Stromal cell of bone marrow (primary cell): ENCODE measurements at places on chromosomes 3 and 15.

GRCh38 chr15:31352339-31352751 is 25.7 kb downstream of the KLF13 start:
- DNase-seq = no peak

DNA sequence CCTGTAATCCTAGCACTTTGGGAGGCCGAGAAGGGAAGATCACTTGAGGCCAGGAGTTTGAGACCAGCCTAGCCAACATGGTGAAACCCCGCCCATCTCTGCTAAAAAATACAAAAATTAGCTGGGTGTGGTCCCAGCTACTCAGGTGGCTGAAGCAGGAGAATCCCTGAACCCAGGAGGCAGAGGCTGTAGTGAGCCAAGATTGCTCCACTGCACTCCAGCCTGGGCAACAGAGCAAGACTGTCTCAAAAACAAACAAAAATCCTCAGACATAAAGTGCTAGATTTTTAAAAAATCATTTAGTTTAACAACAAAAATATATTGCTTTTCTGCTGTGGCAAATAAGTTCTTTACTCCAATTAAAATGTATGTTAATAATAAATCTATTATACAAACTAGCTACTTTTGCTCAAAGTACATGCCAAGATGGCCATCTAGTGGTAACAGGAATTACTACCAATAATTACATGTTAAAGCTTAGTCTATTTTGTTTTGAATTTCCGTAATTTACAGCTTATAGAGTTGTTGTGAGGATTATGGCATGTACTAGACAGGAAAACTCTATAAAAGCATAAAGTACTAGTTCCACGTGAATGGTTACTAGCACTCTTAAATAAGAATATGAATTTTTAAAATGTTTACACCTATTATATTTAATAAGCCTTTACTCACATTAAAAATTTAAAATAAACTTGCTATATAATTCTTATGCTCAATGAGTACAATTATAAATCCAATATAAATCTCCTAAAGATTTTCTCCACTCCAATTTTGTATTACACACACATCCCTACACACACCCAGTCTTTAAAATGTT is 39.0 kb downstream of the GABPB1 start:
- DNase-seq = peak; percentile 33

GRCh38 chr3:65060904-65061303 is 373.1 kb upstream of the ADAMTS9 start:
- no peak for DNase-seq

GRCh38 chr3:185702262-185703225 is 116.4 kb downstream of the SENP2 start:
- no peak for DNase-seq

- no peak for DNase-seq
Measured at GRCh38 chr3:57832900-57833313, 76.8 kb downstream of the SLMAP start.

DNA sequence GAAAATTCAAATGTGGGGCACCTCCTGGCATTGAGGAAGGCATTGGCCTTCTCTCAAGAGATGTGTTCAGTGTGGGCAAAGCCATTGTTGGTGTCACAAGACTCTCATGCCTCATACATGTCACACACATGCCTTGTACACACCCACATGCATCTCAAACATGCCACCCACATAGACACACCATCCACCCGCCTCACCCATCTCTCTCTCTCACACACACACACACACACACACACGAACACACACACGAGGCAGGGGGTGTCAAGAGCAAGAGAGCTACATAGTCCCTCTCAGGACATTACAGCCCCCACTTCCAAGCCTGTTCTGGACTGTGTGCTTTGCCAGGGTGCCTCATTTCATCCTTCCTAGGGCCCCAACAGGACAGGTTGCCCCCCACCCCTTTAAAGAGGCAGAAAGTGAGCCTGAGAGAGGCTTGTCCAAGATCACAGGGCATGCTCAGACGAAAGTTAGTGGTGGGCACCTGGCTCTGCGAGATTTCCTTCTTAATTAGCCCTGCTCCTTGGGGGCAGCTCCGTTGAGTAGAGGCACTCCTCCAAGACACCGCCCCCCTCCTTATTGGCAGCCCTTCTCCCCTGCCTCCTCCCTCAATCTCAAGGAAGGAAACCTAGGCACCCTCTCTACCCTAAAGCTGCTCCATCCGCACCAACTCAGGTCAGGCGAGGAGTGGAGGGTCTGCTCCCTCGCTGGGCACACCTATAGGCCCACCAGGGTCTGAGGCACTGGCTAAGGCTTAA is 50.5 kb upstream of the CCDC174 start:
- DNase-seq = no peak

DNA sequence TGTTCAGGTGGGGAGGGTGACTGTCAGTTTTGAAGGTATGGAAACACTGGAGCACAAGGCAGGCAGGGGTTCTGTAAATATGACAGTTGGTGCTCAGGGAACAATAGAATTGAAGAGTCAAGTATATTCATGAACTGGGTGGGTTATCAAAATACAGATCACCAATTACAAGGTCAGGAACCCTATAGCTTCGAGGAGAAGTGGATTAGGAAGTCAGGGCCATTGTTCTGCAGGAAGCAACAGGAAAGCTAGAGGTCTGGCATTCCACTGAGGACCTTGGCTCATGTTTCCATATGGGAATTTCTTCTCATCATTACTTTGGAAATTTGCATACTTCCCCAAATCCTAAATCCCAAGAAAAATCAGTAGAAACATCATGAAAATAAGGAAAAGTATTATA is 125.9 kb downstream of the MYRIP start:
- no peak for DNase-seq

- DNase-seq = peak; percentile 50
Measured at GRCh38 chr3:182713743-182714517, 79.4 kb upstream of the ATP11B start.

DNA sequence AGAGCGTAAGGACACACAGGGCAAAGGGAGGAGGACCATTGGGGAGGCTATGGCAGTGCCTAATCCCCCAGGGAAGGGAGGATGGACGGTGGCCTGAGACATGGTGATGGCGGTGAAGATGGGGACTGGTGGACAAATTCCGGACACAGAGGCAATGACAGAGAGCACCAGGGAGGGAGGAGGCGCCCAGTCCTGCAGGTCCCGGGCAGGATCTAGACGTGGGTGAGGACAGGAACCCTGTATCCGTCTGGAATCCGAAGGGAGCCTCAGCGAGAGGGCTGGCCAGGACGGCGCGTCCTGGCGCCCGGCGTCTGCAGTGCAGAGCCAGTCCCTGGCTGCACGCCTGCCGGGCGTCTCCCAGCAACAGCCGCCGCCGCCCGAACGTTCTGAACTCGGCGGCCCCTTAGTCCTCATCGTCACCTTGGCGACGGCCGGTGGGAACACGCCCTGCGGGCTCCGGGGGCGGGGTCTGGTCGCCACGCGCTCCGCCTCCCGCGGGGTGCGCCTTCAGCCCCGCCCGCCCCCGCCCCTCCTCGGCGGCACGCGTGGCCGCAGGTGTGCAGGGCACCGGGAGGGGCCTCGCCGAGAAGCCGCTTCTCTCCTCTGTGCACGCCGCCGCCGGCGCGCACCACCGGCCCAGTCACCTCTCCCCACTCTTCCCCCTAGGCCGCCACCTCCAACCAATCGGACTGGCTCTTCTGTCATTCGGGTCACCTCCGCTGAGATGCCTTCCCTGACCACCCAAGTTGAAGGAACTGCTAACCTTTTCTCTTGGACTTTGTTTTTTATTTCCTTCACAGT is 11.6 kb downstream of the XIRP1 start:
- peak; percentile 60 for DNase-seq

GRCh38 chr15:85374831-85375230 is 5.6 kb upstream of the AKAP13 start:
- no peak for DNase-seq

DNA sequence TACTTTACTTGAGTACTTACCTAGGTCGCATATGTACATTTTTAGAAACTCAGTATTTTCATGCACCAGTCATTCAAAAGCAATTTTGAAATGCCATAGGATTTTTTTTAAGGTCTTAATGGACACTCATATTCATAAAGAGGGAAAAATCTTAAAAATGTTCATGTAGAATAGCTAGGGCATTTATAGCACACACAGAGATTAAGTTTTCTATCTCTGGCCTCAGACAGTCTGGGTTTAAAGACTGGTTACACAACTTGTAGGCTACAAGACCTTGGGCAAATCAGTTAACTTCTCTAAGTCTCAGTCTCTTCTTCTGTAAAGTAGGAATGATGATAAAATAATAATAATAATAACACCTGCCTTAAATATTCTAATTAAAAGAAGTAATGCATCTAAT is 48.5 kb upstream of the UBP1 start:
- DNase-seq = no peak

GRCh38 chr3:27504749-27505148 is 20.6 kb upstream of the SLC4A7 start:
- DNase-seq = no peak

- no peak for DNase-seq
Measured at GRCh38 chr3:50853936-50854335, 179.2 kb downstream of the DOCK3 start.

GRCh38 chr3:55984626-55985025 is 483.6 kb downstream of the ERC2 start:
- no peak for DNase-seq

- DNase-seq = no peak
Measured at GRCh38 chr15:98003996-98004395, 43.5 kb downstream of the ARRDC4 start.

- DNase-seq = no peak
Measured at GRCh38 chr3:71581457-71582035, 2.0 kb downstream of the FOXP1 start.

DNA sequence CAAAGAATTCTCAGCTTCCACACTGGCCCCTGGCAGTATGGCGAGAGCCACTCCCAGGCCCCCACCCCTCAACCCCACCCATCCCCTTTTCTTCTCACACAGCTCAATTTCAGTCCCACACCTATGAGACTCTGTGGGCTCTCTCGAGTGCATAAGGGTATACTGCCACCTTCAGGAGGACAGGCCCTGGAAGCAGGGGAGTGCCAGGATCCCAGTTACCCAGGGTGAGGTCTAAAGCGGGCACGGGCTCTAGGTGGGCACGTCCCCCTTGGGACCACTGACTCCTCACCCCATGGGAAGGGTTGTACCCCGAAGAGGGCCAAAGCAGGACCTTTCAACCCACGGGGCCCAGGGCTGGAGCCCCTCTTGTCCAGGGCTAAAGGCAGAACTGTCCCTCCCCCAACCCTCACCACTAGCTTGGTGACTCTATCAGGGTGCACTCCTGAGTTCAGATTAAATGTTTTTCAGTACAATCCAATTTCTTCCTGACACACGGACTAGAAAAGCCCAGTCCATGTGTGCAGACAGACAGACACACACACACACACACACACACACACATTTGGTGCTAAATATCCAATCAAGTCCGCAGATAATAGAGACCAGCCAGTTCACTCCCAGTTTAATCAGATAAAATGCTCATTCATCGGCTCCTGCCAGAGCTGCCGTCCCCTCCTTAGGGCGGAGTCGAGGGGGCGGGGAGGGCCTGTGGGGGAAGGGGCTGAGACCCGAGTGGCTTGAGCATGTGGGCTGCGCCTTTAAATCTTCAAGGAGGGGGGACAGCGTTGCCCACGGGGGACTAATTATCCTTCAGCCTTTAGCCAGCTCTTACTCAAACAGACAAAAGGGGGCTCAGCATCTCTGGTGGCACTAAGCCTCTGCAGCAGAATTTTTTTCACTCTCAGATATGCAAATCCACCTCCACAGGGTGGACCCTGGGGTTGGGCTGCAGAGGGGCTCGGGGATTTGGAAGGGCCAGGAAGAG is 59.3 kb downstream of the CYP11A1 start:
- peak; percentile 40 for DNase-seq

GRCh38 chr15:25718169-25718536 is 145.0 kb downstream of the ATP10A start:
- DNase-seq = no peak

DNA sequence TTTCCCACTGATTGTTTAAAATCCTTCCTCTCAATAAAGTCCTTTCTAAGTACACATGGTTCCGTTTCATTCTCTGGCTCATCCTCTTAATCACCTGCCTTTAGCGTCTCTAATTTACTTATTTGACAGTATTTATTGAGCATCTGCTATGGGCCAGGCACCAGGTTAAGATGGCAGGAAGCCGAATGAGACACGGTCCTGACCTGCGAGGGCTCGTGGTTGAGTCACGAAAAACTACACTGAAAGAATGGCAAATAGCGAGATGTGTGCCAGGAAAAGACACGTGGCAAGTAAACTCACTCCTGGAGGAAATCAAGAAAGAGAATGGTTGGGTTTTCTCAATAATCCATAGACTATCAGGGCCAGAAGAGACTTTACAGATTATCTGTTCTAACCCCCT is 60.9 kb downstream of the HES1 start:
- DNase-seq = no peak

GRCh38 chr15:78362716-78363380 is 22.7 kb downstream of the CRABP1 start:
- no peak for DNase-seq

DNA sequence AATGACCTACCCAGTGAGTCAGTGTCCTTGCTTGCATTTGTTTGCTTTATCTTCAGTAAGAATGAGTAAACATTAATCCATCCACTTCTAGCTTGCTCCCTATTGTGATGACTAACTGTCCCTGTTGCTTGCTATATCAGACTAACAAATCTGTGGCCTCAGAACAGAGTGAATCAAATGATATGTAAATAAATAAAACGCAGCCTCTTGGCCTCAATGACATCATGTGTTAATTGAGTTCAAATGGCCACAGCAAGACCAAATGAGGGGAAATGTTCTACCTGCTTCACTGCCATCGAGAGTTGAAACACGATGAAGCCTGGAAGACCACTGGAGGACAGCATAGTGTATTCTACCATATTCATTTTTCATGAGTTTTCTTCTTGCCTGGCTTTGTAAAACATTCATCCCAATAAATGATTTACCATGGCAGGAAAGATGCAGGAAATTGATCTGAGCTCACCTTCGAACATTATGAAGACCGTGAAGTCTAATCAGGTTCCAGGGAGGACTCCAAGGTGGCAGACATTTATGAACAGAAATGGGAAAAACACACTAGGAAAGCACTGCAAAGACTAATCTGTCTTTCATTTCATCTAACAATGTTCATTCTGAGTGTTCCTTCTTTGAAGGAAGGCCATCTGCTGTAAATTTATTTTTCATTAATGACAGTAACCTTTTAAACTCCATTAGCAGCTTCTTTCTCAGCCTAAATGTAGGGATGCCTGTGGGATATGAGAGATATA is 1144.5 kb downstream of the TUSC7 start:
- peak; percentile 44 for DNase-seq
